Liver (tissue), 10 donors: ENCODE measurements at places on chromosomes 7 and 10.

DNA sequence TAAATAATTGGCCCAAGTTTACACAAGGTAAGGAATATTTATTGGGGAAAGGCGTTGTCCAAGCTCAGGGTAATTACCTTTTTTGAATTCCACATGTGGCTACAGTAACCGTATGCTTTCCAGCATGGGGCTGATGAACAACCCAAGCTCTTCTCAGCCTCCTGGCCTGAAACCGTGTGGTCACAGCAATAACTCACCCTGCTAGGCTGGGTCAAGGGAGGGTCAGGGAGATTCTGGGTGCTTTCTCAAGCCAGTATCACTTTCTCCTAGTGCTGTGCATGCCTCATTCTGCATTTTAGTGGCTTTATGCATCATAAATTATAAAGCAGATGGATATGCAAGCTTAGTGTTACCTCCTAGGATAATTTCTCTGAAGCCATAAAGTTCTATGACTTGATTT lies 273.9 kb downstream of the PAXIP1 start:
- DNase-seq: no peak

- DNase-seq: no peak
Observed at GRCh38 chr10:62869958-62870357, 53.8 kb upstream of the EGR2 start.

- no peak for DNase-seq
Observed at GRCh38 chr10:22684699-22685098, 29.7 kb downstream of the PIP4K2A start.

GRCh38 chr7:2109251-2109872 lies 123.4 kb downstream of the MAD1L1 start:
- DNase-seq: no peak

- DNase-seq: no peak
Observed at GRCh38 chr10:34181553-34182300, 633.4 kb downstream of the PARD3 start.

- DNase-seq: no peak
Observed at GRCh38 chr10:122544493-122544892, 16.1 kb upstream of the DMBT1 start.

DNA sequence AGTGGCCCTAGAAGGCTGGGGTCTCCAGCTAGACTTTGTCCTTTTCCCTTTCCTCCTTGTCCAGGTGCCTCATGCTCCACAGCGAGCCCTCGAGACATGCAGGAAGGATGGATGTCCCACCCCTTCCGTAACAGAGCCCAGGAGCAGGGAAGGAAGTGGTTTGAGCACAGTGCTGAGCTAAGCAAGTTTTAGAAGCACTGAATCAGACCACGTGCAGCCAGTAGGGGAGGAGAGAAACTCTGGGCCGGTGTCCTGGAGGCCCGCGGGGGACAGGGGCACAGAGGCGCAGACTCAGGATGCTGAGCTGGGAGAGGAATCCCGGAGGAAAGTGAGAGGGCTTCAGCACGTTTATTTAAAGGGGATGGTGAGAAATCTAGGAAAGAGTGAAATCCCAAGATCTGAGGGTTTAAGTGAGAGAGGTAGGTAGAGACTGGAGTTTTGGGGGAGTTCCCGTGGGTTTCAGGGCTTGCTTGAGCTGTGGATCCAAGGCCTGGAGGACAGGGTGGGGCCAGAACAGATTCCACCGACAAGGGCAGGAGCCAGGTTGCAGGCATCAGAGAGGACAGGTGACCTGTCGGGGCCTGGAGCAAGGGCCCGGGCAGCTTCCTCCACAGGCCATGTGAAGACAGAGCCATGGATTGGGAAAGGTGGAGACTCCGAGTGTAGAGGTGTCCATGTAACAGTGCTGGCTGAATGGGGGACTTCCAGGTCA lies 4.4 kb upstream of the IRF5 start:
- DNase-seq: peak; percentile 34

DNA sequence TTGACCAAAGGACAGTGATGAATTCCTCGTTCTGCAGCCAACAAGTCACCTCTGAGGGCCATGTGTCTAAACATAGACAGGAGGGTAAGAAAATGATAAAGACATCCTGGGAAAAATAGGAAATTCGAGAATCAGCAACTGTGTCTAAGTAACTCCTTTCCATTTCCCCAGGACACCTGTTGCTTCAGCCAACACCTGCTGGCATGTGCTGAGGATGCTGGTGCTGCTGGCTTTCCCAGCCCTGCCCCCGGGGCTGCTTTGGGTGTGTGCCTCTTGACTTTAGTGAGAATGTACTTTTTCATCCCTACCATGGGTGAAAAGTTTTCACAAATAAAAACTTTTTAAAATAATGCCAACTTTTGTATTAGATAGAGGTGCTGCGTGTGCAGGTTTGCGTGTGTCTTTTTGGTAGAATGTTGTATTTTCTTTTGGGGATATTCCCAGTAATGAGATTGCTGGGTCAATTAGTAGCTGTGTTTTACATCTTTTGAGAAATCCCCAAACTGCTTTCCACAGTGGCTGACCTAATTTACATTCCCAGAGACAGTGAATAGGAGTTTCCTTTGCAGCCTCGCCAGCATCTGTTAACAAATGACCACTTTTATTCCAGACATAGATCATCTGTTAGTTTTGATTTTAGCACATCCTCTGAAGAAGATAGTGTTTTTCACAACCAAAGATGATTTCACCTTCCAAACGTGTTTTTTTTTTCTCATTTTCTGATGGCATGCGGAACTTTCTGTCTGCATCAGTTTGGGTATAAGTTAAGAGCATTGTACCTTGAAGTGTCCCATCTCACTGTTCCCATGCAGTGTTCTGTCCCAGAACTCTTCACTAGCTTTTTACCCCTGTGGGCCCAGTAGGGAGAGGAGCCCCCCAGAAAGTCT lies 104.2 kb upstream of the ACBD5 start:
- DNase-seq: no peak

GRCh38 chr10:110373059-110373458 lies 68.3 kb upstream of the SMNDC1 start:
- no peak for DNase-seq

- no peak for DNase-seq
Observed at GRCh38 chr7:150329331-150330120, 6.2 kb upstream of the ACTR3C start.

DNA sequence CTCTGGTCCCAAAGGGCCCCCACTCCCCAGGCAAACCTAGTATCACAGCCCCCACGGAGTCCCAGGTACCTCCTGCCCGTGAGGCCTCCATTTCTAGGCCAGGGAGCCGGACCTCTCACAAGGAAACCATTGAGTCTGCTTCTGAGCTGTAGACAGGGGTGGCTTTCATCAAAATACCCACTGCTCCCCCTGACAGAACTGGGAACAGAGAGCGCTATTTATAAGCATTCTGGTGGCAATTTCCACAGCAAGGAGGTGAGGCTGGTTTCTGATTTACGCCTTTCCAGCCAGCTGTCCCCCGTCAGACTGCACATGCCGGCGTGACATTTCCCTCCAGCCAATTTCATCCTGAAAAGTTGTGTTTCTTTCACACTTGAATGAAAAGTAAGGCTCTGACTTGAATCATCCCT lies 407.5 kb upstream of the PRKCQ start:
- no peak for DNase-seq

DNA sequence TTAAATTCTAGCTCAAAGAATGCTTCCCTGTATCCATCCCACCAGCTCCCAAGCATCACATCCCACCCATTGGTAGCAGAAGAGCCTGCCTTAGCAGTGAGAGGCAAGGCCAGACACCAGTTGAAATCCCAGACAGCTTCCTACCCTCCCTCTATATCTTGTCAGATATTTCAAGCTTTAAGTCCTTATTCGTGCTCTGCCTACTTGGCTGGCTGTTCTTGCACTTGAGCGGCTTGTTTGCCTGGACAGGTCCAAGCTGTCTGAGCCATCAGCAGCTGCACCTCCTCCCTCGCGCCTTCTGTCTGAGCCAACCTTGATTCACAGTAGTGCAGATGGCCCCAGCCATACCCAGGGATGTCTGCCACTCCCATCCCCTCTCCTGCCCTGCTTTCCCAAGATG lies 16.4 kb downstream of the LRRC4 start:
- no peak for DNase-seq

DNA sequence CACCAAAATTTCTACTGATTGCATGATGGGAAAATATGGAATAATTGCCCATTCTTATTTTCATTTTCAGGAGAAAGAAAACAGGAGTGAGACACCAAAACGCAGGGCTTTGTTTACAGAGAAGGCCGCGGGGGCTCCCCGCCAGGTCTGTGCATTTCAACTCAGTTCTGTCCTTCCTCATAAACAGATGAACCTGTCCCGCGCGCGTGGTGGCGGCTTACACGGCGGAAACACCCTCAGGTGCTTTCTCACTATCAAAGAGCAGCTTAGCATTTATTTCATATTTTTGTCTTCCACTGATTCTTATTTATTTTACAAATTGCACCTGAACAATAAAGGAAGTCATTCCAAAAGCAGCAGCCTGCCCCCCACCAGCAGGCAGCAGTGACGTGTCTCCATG lies 579.4 kb downstream of the PTPRN2 start:
- DNase-seq: no peak
